ENCODE measurements at places on chromosomes 12 and 14.

- DNase-seq, result no peak
Observed at GRCh38 chr12:114952573-114953271, 268.7 kb upstream of the TBX3 start.

DNA sequence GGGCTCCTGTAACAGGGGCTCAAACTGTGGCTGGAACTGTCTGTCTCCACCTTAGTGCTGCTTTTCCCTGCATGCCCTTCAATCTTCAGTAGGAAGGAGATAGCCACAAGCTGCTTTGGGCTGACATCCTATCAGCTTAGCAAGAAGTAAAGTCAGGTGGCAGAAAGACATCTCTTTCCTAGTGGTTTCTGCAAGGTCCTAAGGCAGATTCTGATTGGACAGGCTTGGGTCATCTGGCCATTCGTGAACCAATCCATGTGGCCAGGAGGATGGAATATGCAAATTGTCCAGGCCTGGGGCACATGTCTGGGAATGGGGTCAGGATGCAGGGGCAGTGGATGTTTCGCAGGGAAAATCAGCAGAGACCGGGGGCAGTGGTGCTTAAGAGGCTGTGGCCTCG, 5.2 kb downstream of the RITA1 start:
- peak; percentile 21 for DNase-seq

DNA sequence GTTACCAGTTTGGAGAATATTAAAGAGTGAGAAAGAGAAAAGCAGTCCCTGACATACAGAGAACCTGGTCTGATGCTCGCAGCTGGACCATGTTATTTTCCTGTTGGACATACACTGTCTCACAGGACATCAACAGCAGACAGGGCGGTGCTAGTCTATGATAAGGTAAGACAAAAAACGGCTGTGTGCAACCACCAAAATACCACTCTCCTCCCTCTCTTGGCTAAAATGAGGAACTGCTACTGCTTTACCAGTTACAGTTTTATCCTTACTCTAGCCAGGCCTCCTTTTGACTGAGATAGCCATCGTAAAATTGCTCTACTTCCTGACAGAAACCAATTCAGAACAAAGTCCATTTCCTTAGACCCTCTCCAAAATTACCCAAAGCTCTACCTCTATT, 47.0 kb upstream of the ERGIC2 start:
- DNase-seq, result no peak

DNA sequence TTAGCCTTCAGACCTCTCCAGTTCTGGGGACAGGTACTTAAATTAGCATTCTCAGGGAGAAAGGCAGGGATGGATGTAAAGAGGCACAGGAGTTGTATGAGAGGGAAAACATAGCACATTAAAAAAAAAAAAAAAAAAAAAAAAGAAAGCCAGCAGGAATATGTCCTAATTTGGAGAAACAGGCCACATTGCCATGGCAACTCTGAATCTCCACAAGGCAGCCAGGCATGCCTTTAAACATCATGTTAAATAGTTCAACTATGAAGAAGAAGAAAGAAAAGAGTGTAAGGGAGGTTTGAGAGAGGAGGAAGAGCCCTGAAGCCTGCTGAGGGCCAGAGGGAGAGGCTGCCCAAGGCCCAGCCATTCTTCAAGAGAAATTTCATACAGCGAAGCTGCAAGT, 145.8 kb downstream of the GRIN2B start:
- DNase-seq, result no peak

DNA sequence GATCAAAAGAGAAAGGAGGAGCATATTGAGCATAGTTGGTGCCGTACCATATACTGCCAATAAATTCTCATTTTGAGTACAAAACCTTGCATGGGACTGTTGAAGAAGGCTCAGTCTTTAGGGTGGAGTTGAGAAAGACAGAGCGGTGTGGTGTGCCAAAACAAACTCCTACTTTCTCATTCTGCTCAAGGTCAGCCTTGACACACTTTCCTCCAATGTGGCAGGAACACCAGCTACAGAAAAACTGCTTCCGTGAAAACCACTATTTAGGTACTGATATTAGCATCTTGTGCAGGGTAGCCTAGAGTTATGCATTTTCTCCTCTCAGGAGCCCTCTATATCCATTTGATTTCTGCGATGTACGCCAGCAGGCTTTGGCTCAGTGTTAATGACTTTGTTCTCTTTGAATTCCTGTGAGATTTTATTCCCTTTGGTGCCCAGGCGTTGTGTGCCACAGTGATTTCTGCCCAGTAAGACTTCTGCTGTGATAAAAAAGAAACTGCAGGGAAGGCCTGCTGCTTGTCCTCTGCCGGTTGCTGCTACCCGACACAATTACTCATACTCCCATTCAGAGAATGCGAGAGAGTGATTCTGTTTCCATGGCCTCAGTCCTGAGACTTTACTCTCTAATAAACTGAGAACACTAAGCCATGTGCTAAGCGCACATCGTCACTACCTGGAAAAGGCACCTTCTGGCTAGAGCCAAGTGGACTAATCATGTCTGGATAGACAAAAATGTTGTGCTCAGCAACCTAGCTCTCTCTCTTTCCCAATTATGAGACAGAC, 88.3 kb upstream of the MDM1 start:
- no peak for DNase-seq

GRCh38 chr12:4190366-4191063, 83.0 kb upstream of the CCND2 start:
- DNase-seq, result no peak

DNA sequence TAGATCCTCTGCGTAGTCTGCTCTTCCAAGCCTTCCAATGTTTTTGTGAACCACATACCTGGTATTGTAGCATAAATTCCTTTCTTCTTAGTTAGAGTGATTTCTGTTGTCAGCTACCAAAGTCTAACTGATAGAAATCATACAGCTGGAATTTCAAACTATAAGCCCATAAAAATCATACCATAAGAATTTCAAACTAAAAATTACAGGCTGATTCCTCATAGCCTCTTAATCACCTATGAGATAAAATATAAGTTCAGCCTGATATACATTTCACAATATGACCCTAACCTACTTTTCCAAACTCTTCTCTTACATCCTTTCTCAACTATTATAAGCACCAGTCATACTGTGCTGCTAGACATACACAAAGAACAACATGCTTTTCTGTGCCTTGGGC, 64.8 kb downstream of the PTHLH start:
- no peak for DNase-seq

GRCh38 chr12:57190037-57190436, 26.6 kb upstream of the NXPH4 start:
- DNase-seq, result no peak

DNA sequence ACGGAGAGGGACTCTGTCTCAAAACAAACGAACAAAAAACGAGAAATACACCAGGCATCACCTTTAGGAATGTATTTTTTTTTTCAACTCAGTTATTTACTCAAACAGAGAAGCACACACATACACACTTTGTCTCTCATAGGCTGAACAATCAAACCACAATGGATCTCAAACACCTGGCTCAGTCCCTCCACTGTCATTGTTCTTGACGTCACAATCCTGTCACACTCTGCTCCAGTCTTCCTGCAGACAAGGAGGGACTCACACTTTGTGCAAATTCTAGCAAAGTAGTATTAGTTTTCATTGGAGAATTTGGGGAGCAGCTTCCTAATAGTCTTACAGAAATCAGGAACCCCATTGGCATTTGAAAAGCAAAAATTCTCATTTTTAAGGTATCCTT, 727.8 kb downstream of the BCL11B start:
- DNase-seq, result no peak

DNA sequence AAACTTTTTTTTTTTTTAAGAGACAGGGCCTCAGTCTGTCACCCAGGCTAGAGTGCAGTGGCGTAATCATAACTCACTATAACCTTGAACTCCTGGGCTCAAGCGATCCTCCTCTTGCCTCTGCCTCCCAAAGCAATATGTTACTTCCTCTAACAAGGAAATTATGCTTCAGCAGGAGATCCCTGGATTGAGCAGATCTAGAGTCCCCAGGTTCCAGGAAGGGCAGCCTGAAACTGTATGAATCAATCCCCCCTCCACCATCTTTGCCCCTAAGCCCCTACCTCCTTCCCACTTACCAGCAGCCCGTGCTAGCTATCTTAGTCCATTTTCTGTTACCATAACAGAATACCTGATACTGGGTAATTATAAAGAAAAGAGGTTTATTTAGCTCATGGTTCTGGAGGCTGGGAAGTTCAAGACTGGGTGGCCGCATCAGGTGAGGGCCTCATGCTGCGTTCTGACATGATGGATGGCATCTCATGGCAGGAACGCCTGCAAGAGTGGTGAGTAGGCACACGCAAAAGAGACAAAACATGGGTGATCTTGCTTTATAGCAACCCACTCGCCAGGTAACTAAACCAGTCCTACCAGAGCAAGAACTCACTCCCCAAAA, 5.0 kb downstream of the TAMALIN start:
- DNase-seq, result no peak

DNA sequence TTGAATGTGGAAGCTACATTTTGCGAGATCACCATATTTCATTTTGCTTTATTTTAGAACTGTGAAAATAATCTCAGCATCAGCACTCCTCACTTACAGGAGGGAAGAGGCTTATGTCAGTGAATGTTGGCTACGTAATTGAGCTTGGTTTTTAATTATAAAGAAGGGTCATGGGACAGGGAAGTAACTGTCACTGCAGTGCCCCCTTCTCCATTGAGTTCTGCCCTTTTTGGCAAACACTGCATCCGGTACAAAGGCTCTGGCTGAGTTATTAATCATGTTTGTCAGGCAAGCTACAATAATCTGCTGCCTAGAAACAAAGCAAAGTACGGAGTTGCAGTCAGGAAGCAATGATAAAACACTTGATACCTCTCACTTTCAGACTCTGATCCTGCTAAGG, 546.7 kb downstream of the SNAPC1 start:
- no peak for DNase-seq

GRCh38 chr12:113214895-113215400, 6.3 kb upstream of the TPCN1 start:
- DNase-seq, result peak; percentile 99

DNA sequence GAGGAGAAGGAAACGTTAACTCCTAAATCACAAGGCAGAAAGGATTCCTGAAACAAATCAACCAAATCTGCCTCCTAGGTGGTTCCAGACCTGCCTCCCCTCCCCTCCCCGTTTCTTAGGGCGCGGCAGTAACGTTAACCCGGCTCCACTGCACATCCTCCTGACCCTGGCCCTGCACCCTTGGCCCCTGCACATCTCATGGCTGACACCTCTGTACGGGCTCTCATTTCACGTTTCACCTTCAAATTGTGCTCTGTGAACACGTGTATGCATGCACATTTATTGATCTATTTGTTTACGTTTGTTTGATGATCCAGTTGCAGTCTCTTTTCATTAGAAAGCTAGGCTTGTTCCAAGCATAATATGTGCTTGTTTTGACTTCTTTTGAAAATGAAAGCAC, 358.1 kb downstream of the ADGRD1 start:
- no peak for DNase-seq

DNA sequence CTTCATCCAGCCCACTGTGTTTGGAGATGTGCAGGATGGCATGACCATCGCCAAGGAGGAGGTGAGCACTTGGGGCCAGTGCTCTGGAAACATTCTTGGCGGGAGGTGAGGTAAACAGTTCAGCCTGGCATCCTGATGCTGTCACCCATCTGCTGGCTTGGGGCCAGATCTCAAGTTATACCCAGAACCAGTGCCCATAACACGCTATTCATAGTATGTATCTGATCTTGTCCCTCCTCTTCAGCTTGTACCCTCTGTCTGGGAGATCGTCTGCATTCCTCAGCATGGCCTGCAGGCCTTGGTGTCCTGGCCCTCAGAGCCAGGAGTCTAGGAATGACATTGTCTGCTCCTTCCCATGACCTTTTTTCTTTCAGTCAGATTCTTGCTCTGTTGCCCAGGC, 31.4 kb downstream of the ALDH2 start:
- DNase-seq, result no peak

DNA sequence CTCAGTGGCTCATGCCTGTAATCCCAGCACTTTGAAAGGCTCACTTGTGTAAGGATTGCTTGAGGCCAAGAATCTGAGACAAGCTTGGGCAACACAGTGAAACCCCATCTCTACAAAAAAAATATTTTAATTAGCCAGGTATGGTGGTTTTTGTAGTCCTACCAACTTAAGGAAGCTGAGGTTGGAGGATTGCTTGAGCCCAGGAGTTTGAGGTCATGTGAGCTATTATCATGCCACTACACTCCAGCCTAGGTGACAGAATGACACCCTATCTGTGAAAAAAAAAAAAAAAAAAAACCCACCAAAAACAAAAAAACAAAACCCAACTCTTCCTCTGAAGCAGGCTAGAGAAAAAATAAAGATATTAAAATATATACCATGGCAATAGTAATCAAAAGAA, 41.2 kb downstream of the TMEM116 start:
- DNase-seq, result no peak

GRCh38 chr12:75994069-75994740, 37.4 kb downstream of the PHLDA1 start:
- DNase-seq, result no peak

DNA sequence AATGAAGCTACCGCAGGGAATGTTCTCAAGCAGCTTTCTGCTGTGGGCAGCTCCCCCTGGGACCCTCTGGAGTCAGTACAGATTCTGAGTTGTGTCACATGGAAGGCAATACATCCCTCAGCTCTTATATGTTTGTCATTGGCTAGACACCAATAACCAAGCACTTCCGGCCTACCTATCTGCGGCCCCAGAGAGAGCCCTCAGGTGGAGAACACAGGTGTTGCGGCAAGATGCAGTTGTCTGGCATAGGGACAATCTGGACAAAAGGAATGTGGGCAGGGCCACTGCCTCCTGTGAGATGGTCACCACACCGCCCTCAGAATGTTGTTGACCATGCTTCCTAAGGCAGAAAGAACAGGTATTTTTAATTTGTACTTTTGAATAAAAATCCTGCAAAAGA, 118.7 kb downstream of the BRMS1L start:
- no peak for DNase-seq

GRCh38 chr14:89673512-89674225, 256.6 kb upstream of the FOXN3 start:
- DNase-seq, result peak; percentile 62

DNA sequence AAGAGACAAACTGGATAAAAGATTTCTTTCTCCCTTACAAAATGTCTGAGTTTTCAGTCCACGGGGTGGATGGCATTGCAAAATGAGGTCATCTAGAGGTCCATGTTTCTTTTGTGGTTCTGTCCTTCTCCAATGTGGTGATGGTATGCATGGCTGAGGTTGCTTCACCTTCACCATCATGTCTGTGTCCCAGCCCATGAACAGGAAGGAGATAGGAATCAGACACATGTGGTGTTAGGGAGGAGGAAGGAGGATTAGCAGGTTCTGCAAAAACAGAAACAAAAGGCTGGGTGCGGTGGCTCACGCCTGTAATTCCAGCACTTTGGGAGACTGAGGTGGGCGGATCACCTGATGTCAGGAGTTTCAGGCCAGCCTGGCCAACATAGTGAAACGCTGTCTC, 11.0 kb upstream of the AEBP2 start:
- no peak for DNase-seq

- peak; percentile 32 for DNase-seq
Observed at GRCh38 chr12:28191051-28192048, 1.1 kb downstream of the CCDC91 start.

Measured in HFFc6 (cell line).